ENCODE measurements at places on chromosomes 6 and 20.

- DNase-seq, result no peak
Measured at GRCh38 chr6:160253714-160254113, 4.9 kb downstream of the SLC22A2 start.

GRCh38 chr6:57104336-57104735 lies 14.3 kb downstream of the ZNF451 start:
- no peak for DNase-seq

DNA sequence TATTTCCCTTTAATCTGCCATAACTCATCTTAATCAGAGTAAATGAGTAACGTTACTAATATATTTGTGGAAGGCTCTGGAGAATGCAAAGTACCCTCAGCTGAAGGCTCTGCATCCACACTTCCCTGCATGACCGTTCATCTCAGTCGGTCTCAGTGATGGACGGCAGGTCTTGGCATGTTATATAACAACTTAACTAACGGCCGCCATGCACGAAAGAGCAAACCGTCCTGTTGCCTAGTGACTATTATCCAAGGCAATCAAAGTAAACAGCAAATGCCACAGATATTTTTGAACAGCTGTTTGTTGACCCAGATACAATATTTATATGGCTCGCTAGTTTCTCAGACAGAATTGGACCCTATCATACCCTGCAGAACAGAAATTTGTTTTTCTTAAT lies 194.9 kb upstream of the SMLR1 start:
- no peak for DNase-seq

- DNase-seq, result no peak
Measured at GRCh38 chr6:96576221-96576620, 13.3 kb downstream of the FHL5 start.

GRCh38 chr6:123811378-123811777 lies 7.7 kb downstream of the NKAIN2 start:
- no peak for DNase-seq

- DNase-seq, result no peak
Measured at GRCh38 chr20:52279706-52280105, 88.1 kb upstream of the ZFP64 start.

DNA sequence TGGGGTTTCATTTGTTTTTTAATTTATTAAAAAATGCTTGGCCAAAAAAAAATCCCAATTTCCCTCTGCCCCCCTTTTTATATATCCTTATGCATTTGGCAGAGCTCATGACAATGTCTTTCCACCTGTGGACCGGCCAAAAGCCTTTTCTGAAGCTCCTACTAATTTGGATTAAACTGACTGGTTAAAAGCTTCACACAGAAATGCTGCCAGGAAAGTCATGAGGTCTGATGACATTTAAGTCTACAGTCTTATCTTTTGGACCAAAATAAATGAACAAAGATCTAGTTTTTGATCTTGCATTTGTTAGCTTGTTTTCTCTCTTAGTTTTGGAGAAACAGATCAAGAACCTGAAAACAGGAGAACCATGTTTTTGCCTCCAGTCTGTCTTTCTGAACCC lies 66.1 kb downstream of the TRMT11 start:
- DNase-seq, result no peak

- no peak for DNase-seq
Measured at GRCh38 chr6:16639684-16640480, 121.4 kb downstream of the ATXN1 start.

GRCh38 chr6:157561929-157562810 lies 181.2 kb downstream of the ZDHHC14 start:
- DNase-seq, result no peak

Data from omental fat pad (tissue), 4 donors.